Lung microvascular endothelial cell (primary cell): ENCODE measurements at places on chromosomes 6 and 20. TPM values are rescaled to one million over a fixed set of nuclear protein-coding genes. Genes with fewer than 3 reads are reported as not detected.

- DNase-seq, result no peak
Measured at GRCh38 chr20:19330038-19330437, 117.6 kb downstream of the SLC24A3 start.

GRCh38 chr20:48307277-48307676, 520.5 kb downstream of the PREX1 start:
- DNase-seq, result no peak

GRCh38 chr20:44702776-44703175, 12.4 kb upstream of the CCN5 start:
- peak; percentile 92 for DNase-seq

Gene SRC
- 1.4 and 4.1 TPM in 2 replicates for total RNA-seq

DNA sequence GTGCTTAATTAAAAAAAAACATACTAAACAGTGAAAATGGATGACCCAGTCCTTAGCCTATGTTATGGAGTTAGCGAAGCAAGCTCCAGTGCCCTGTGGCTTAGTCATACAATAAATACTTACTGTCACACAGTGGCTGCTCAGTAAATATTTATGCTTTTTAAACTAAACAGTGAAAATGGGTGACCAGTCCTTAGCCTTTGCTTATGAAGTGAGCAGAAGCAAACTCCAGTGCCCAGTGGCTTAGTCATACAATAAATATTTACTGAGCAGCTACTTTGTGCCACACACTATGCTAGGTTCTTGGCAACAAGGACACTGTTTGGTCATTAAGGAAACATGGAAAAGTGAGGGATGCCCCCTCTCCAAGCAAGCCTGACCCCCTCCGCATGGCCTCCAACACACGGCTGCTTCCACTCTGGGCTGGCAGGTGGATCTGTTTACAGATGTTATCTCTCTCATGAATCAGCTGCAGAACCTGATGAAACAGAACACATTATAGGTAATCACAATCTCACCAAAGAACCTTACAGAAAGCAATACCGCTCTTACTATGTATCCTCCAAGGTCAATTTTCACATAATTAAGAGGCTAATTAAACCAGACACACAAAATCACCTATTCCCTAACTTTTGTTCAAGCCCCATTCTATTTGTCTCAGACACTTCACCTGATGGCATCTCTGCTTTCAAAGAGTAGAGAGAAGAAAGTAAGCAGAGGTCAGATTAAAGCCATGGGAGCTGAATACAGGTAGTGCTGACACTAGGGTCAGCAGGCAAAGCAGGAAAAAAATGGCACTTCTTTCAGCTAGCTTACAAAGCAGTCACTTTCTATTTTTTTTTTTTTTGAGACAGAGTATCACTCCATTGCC, 27.3 kb downstream of the CDK5RAP1 start:
- no peak for DNase-seq

- DNase-seq, result no peak
Measured at GRCh38 chr6:143111443-143111842, 50.8 kb downstream of the AIG1 start.

- no peak for DNase-seq
Measured at GRCh38 chr6:4185419-4185818, 50.0 kb upstream of the ECI2 start.
